Activated CD4-positive, CD25-positive, alpha-beta regulatory T cell treated with anti-CD3 and anti-CD28 coated beads, Interleukin-2, amount 50 U/mL, for 24 hours (primary cell): ENCODE measurements at places on chromosomes 7 and 10.

- no peak for ATAC-seq
Measured at GRCh38 chr7:12637819-12638592, 49.4 kb upstream of the ARL4A start.

DNA sequence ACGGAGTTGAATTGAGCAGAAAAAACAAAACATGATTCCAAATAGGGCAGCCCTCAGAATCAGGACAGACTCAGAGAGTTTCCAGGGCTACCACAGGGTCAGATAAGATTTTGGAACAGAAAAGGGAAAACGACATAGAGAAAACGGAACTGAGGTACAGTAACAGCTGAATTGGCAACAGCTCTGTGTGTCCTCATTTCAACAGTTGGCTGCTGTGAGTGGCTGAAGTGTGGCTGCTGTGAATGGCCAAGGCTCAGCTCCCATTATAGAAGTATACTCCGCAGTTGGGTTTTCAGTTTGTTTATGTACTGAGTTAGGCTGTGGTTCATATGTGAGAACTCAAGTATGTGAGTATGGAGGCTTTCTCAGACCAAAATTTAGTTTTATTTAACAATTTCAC lies 32.0 kb downstream of the ANTXRL start:
- no peak for ATAC-seq

DNA sequence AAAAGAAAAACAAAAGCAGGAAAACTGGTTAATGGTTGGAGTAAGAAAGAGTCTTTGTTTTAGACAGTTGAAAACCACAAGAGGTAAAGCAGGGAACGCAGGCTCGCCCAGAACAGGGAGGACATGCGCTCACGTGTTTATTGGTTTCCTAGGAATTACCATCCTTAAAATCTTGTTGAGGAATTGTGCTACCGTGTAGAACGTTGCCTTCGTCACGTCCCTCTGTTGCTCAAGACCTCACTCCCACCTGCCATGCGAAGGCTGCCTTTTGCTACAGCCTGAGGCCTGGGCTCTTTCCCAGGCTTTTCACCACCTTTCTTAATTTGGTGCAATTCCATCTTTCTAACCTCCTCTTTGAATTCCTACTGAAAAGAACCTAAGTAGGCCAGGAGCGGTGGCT lies 61.6 kb upstream of the CAMK1D start:
- ATAC-seq = no peak

GRCh38 chr10:62038609-62039190 lies 137.2 kb downstream of the ARID5B start:
- peak; percentile 50 for ATAC-seq

DNA sequence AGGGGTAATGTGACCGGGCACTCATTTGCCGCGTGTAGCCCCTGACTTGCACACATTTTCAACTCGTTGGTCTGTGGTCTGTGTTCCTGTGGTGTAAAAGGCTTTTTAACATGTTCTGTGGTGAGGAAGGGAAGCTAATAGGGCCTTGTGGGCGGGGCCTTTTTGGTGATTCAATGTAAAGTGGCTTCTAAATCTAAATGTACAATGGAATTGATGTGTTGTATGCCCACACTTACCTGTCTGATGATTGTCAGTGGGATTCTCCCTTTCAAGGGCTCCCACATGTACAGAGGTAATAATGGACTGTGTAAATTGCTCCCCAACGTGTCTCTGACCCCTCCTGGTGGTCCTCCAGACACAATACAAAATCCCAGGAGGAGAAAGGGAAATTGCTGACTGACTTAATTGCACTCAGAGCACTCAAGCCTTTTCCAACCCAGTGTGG lies 43.1 kb upstream of the GATAD1 start:
- peak; percentile 59 for ATAC-seq

DNA sequence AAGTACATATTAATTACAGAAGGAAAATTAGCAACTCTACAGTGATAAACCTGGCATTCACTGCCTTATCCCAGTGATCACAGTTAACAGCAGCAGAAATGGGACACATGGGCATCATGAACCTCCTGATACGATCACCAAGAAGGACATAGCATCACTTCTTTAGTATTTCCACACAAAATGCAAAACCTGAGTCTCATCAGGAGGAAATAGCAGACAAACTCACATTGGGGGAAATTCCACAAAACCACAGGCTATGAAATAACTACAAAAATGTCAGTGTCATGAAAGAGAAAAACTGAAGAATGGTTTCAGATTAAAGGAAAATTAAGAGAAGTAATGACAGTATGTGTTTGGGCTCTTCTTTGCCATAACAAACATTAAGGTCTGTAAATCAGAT lies 12.0 kb upstream of the PURB start:
- no peak for ATAC-seq

- ATAC-seq = no peak
Measured at GRCh38 chr7:73648593-73649332, 18.9 kb upstream of the VPS37D start.

DNA sequence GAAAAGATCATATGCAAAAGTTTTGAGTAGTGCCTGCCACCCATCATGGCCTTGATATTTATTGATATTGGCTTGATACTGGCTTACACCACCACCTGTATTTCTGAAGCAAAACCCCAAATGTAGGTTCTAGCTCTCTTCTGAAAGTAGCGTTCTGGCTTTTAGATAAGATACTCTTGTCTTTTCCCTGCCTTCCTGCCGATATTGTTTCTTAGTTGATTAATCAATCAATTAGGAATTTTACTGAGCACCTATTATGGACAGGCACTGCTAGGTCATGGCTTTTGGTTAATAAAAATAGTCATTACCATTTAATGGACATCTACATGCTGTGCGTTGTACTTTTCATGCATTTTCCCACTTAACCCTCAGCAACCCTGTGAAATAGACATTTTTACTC lies 7.9 kb downstream of the SFRP5 start:
- no peak for ATAC-seq

DNA sequence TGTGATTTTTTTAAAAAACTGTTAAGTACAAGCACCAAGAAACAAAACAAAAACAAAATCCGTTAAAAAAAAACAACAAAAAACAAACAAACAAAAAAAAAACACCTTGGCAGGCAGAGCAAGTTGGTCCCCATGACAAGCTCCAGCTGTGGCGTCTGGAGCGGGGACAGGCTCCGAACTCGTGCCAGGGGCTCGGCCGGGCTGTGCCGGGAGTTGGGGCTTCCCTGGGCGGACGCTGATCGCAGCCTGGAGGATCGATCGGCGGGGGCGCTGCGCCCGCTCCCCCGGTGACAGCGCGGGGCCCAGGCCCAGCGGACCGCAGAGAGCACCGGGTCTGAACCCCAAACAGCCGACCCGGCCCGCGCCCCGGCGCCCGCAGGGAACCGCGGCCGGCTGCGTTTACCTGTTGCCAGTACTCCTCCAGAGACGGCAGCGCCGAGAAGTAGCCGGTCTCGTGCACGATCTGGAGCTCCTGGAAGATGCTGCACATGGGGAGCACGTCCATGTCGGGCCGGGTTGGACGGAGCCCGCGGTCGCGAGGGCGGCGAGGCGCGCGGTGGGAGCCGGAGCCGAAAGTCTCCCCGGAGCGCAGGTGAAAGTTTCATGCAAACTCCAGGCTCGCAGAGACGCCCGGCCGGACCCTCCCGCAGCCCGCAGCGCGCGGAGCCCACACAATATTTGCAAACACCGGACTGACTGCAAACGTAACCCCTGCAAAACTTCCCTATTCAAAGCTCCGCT lies at the start of gene KLF6:
Gene KLF6, minus strand, starts transcription at position 700 of the 741 bp plus-strand sequence. Its CDS starts 195 bp downstream, at position 505.
- ATAC-seq = no peak

- ATAC-seq = no peak
Measured at GRCh38 chr7:157043745-157044144, 33.3 kb upstream of the MNX1 start.

- ATAC-seq = no peak
Measured at GRCh38 chr7:80659120-80660055, 20.9 kb downstream of the CD36 start.

GRCh38 chr7:151876899-151877777 lies at the start of gene PRKAG2:
Gene PRKAG2 (minus strand): TSS chr7:151877115. CDS start chr7:151876620, 495 bp downstream.
- ATAC-seq = peak; percentile 62

GRCh38 chr10:7345717-7346116 lies 65.1 kb downstream of the SFMBT2 start:
- ATAC-seq = no peak

GRCh38 chr10:130745251-130745650 lies 566.3 kb downstream of the TCERG1L start:
- no peak for ATAC-seq

DNA sequence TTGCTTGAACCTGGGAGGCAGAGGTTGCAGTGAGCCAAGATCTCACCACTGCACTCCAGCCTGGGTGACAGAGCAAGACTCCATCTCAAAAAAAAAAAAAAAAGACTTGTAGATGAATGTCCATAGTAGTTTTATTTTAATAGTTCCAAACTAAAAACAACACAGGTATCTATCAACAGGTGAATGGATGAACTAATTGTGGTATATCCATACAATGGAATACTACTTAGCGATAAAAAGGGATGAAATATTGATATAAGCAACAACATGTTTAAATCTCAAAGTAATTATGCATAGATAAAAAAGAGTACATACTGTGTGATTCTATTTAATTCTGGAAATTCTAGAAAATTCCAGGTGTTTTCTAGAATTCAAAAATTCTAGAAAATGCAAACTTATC lies 37.5 kb upstream of the MRPS16 start:
- ATAC-seq = no peak

DNA sequence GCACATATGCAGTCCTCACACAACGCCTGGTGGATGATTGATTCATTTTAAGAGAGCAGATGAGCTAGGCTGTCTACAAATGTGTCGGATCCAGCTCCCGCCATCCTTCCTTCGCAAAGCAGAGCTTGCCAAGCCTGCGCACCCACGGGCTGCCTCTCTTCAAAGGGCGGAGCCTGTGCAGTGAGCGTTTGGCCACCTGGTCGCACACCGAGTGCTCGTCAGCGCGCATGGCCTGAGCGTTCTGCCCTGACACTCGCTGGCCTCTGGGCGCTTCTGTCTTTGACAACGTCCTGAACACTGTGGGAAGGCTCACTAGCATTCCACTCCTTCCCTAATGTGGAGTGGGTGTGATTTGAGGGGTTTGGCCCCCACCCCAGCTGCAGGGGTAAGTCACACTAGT lies 47.1 kb upstream of the TMEM72 start:
- peak; percentile 43 for ATAC-seq

GRCh38 chr7:87735360-87735759 lies 107.2 kb downstream of the RUNDC3B start:
- no peak for ATAC-seq

- no peak for ATAC-seq
Measured at GRCh38 chr7:84666651-84667050, 472.1 kb upstream of the SEMA3A start.

DNA sequence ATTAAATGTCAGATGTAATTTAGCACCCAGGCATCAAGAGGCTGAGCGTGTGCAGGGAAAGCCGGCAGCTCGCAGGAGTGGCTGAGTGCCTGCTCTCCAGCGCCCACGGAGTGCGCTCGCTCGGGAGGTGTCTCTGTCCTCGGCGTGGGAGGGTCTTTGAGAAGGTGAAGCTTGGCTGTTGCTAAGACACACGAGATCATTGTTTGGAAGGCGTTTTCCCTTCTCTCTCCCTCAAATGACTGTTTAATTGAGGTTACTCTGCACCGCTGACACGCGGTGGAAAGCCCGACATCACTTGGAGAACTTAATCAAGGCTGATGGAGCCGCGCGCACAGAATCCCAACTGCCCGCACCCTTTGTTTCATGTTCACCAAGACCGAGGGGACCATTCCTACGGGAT lies 414.6 kb downstream of the DNAJB6 start:
- ATAC-seq = no peak

GRCh38 chr10:21194510-21194993 lies 297.4 kb upstream of the NEBL start:
- no peak for ATAC-seq

DNA sequence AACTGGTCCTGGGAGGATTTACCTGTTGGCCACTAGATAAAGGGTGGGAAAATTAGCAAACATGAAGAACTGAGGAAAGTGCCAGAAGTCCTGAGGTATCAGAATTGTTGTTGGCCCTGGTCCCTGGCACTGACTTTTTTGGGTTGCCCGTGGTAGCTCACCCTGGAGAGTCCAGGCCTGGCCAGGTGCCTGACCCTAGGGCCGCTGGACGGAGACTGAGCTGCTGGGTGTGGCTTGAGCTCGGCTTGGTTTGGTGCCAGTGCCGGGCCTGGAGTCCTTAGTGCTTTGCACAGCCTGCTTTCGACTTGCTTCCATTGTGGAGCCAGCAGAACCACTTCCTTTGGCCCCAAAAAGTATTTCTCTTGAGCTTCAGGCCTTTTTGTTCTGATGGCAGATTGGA lies 12.9 kb downstream of the MDH2 start:
- ATAC-seq = no peak

DNA sequence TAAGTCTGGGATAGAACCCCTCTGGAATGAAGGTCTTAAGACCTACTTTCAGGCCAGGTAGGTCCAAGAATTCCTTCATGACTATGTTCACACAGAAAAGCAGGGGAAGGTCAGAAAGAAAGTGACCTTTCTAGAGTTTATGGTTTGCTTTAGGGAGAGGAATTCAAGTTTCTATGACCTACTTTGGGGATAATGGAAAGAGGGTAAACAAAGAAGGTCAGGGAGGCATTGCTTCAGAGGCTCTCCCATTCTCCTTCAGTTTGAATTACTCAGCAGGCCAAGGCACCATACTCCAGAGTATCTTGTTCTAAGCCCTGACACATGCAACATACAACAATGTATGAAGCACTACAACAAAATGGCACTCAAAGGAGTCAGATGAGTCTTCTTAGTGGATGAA lies 11.5 kb upstream of the MACC1 start:
- ATAC-seq = no peak

GRCh38 chr7:108088729-108089128 lies 41.4 kb downstream of the LAMB4 start:
- ATAC-seq = no peak

DNA sequence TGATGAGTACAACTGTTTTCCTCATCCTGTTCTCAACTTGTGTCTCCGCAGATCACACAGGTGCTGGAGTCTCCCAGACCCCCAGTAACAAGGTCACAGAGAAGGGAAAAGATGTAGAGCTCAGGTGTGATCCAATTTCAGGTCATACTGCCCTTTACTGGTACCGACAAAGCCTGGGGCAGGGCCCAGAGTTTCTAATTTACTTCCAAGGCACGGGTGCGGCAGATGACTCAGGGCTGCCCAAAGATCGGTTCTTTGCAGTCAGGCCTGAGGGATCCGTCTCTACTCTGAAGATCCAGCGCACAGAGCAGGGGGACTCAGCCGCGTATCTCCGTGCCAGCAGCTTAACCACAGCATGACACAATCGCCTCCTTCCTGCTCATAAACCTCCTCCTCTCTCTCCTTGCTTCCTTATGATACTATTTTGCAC lies 126.7 kb upstream of the PRSS58 start:
- peak; percentile 66 for ATAC-seq
